ENCODE measurements at places on chromosomes 4 and X.

DNA sequence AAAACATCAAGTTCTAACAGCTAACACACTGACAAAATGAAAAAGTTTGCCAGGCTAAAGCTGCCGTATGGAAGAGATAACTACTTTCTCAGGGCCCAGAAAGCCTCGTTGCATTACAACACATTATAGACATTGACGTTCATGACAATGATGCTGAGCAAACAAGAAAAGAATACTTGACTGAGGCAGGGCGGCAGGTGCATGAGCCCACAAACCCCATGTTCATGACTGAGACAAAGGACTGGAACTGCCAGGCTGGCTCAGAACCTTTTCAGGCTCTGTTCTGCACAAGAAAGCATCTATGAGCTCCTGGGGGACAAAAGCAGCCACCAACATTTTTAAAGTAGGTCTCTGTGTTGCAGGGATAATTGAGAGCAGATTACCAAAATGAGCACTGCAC, 13.6 kb downstream of the TLR6 start:
- DNase-seq: peak; percentile 67

- no peak for DNase-seq
Measured at GRCh38 chr4:931194-931959, 739 bp downstream of the GAK start.

- no peak for DNase-seq
Measured at GRCh38 chr4:182103614-182104319, 139.4 kb upstream of the TENM3 start.

DNA sequence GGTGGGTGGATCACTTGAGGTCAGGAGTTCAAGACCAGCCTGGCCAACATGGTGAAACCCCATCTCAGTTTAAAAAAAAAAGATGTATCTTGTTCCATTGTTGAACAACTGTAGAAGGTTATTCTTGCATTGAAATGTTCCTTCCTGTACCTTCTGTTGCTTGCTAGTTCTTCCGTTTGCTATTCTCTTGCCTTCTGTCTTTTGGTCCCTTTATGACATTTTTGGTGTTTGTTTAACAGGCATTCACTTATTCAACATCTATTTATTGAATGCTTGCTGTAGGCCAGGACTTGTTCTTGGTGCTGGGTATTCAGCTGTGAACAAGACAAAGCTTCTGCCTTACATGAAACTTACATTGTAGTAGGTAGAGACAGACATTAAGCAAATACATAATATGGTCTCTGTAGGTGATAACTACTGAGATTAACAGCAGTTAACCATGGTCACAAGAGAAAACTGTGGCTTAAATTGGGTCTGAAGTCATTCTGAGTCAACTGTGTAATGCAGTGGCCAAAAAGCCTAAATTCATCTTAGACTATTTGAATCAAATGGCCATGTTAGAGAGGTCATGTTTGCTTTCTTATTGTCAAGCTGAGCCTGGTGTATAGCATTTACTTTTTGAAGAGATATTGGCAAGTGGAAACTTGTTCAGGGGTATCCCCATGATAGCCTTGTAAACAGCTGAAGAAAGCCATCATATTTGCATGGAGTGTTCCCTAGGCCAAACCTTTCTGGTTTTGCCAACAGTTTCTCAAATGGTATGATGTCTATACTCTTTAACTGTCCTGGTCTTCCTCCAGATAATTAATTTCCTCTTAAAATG, 35.6 kb downstream of the GAB1 start:
- peak; percentile 11 for DNase-seq

DNA sequence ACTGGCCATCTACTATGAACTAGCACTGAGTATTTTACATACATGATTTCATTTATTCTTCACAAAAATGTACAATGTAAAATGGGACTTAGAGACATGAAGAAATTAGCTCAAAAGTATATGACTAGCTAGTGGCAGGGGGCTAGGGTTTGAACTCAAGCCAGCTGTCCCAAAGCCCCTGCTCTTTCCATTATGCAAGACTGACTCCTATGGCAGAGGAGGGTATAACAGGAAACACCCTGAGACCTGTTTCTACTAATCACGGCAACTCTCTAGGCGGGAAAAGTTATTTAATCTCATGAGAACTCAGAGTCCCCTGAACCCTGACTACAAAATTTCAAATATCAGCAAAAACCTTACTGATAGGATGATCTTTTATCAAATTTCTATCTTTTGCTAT, 150.6 kb downstream of the PRDM5 start:
- no peak for DNase-seq

DNA sequence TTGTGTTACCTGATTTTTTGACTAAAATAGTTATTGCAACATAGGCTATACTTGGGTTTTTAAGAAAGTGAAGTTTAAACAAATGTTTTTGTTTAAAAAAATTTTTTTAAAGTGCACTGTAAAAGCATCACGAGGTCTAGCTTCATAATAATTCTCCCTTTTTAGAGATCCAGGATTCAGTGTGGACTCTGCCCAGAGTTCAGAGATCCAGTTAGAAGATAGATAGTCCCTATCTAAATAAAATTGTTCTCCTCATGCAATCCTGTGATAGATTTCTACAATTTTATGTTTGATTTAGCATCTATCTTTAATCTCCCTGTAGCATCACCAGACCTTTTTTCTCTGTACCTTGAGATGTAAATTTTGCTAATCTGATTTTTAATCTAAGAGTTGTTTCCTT, 85.5 kb upstream of the HPGD start:
- no peak for DNase-seq

DNA sequence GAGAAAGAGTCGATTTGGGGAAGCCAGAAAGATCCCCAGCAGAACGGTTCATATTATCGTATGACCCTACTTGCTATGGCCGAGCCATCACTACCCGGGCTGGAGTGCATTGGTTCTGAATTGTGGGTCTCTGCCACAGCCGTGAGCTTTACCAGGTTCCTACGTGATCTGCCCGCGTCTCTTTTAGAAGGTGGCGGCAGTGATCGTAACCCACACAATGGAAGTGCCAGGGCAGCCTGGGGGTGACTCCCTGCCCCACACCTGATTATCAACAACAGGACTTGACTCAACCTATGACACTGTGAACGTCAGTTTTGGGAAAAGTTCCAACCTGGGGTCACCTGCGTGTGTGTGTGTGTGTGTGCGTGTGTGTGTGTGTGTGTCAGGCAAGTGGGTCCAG, 90.8 kb downstream of the SHOX start:
- DNase-seq: no peak

DNA sequence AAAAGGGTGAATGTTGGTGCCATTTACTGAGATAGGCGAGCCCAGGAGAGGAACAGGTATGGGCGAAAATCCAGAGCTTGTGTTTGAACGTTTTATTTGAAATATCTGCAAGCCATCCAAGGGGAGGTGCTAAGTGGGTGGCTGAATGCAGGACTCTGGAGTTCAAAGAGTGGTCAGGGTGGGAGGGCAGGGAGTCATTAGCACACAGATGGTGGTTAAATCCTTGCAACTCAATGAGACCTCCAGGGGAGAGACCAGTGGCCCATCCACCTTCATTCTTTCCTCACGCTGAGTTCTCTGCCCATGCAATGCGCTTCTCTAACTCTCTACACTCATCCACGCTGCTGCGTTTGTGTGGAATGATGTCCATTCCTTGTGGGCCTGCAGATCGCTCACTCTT, 101.1 kb downstream of the VCX3B start:
- no peak for DNase-seq

GRCh38 chrX:129959493-129959832, 23.0 kb upstream of the BCORL1 start:
- DNase-seq: no peak

- DNase-seq: no peak
Measured at GRCh38 chr4:31548021-31548420, 827.9 kb downstream of the PCDH7 start.

- no peak for DNase-seq
Measured at GRCh38 chr4:76028350-76028765, 5.1 kb upstream of the CXCL10 start.

- DNase-seq: no peak
Measured at GRCh38 chr4:124504431-124504830, 208.1 kb downstream of the ANKRD50 start.

GRCh38 chr4:85751866-85752265, 276.9 kb downstream of the ARHGAP24 start:
- DNase-seq: no peak

- DNase-seq: no peak
Measured at GRCh38 chr4:74292111-74292870, 16.0 kb upstream of the EPGN start.

- no peak for DNase-seq
Measured at GRCh38 chr4:64781737-64782326, 372.6 kb upstream of the TECRL start.

DNA sequence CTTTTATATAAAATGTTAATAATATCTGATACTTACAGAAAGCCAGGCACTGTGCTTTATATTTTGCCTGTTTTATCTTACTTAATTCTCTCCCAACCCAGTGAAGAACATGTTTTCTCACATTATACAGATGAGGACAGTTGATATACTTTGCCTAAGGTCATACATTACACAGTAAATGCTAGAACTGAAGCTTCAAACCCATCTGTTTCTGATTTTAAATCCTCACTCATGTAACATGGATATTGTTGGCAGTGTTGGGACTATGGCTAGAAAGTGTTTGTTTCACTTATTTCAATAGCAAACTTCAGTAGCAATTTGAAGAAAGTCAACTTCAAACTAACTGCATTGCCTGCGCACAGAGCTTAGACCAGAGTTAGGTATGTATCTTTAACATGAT, 57.4 kb downstream of the RAPGEF2 start:
- no peak for DNase-seq

DNA sequence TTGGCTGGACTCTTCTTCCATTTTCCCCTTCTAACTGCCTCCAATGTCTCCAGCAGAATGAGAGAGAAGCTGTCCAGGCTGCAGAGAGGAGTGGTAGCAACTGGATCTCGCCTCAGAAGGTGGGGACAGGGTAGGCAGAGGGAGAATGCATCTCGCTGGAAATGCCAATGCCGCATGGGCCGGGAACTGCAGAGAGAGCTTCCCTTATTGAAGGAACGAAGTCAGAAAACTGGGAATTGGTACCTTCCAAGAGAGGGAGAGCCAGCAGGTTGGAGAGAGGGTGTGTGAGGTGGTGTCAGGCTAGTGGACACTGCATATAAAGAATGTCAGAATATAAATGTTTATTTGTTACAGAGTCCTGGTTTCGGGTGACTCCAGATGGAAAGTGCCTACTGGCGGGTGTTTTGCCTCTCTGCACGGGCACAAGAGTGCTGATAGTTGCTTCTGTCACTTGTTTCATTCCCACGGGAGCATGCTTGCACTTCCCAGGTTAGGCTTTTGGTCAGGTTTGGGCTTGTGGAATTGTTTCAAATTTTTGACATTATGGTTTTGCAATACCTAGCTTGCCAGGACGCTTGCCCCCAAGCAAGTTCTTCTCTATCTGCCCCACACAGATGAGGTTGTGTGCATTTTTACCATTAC, 156.8 kb upstream of the STS start:
- DNase-seq: no peak

DNA sequence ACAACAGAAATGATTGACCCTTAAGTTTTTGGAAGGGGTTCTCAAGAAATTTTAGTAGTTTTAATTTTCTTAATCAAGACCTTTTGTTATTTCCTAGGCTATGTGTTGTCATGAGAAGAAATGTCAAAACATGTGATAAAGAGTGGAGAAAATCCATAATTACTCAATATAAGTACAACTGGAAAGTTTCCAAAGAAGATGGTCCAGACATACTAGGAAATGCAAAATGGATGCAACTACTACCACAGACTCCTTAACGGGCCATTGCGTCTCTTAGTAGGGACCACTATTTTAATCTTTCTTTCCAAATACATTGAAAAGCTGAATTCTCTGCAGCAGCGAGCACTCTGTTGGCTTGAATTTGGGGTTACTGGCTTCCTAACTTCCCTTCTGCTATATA, 148.8 kb downstream of the NWD2 start:
- no peak for DNase-seq

GRCh38 chr4:39660045-39660444, 21.4 kb upstream of the SMIM14 start:
- DNase-seq: no peak

- no peak for DNase-seq
Measured at GRCh38 chr4:128359422-128359821, 71.8 kb upstream of the PGRMC2 start.

DNA sequence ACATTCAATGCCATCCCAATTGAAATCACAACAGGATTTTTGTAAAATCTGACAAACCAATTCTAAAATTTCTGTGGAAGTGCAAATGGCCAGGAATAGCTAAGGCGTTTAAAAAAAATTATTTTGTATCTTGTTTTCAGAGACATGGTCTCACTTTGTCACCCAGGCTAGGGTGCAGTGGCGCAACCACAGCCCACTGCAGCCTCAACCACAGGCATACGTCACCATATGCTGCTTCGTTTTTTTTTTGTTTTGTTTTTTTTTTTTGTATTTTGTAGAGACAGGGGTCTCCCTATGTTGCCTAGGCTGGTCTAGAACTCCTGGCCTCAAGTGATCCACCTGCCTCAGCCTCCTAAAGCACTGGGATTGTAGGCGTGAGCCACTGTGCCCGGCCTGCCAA, 24.5 kb downstream of the ZNF41 start:
- DNase-seq: no peak

- DNase-seq: no peak
Measured at GRCh38 chrX:45001048-45001447, 128.1 kb downstream of the KDM6A start.

GRCh38 chrX:121106484-121107235, 59.2 kb downstream of the GLUD2 start:
- DNase-seq: no peak

DNA sequence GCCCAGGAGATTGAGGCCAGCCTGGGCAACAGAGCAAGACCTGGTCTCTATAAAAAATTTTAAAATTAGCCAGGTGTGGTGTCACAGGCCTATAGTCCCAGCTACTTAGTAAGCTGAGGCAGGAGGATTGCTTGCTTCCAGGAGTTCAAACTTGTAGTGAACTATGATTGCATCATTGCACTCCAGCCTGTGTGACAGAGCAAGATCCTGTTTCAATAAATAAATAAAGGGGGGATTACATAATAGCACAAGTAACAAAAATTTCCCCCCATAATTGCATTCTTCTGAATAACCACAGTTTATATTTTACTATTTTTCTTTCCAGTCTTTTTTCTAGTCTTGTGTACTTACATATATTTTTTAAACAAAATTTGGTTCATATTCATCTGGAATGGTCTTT, 135.6 kb downstream of the CHIC2 start:
- no peak for DNase-seq

DNA sequence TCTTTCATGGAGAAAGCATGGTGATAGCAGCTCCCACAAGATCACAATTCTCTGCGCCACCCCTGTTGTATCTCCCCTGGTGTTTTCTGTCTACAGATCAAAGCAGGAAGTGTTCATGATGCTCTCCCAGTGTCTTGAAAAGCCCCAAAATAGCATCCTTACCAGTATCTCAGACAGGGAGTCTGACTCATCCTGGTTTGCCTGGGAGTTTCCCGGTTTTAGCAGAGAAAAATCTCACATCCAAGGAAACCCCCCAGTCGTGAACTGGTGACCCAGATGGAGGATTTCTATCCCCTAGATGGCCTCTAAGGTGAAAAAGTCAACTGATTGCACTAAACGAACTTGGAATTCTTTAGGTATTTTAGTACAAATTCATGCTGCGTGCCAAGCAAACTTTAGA, 64.3 kb upstream of the NR0B1 start:
- DNase-seq: no peak

GRCh38 chrX:13932416-13932815, 97.3 kb downstream of the GEMIN8 start:
- DNase-seq: no peak

Data from DMS153 (cell line).